ENCODE measurements at places on chromosomes 5 and 9.

DNA sequence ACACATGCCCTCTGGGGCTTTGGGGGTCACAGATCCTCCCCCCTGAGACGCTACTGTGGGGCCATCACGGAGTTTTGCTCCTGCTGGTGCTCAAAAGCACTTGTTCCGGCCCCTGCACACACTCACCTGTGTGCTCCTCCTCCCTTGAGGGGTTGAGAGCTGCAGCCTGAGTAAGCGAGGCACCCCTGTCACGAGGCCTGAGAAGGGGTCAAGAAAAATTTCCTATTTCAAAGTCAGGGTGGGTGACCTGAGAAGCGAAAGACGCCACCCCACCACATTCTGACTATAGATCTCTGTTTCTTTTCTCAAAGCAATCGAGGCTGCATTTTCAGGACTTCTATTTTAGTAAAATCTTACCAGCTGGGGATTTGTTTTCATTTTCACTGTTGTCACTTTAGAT lies 138.5 kb downstream of the DCP2 start:
- DNase-seq, result no peak

GRCh38 chr5:65704621-65705239 lies 17.2 kb downstream of the SGTB start:
- DNase-seq, result no peak

DNA sequence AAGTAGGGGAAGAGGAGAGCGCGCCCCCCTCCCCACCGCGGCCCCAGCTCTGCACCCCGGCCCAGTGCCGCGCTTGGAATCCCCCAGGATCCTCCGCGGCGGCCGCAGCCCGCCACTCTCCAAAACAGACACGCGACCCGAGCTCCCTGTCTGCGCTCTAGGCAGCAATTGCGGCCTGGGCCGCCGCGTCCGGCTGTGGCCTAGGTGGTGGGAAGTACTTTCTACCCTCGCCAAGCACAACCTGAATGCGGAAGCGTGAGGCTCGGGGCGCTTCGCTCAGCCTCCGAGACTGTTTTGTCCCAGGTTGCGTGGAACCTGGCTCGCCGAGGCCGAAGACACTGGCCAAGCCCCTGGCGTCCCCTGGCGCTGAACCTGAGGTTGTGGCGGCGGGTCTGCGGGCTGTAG lies 3.3 kb upstream of the FOXB2 start:
- DNase-seq, result no peak

- no peak for DNase-seq
Observed at GRCh38 chr9:69046723-69047122, 11.2 kb downstream of the FXN start.

GRCh38 chr5:50922942-50923767 lies 256.7 kb downstream of the PARP8 start:
- DNase-seq, result no peak

DNA sequence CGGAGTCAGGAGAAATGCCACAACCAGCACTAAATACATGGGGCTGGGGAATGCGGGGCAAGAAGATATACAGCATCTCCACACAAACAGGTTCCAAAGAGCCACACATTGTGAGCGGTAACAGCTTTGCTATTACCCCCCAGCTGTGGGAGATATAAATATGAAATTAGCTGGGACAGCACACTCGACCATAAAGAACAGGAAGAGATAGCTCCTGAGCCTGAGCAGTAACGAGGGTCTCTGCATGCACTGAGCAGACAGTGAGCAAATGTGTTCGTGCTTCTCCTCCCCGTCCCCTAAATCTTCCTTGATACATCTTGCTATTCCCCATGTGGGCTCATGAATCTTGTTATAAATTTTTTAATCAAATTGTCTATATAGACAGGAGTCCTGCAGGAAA lies 53.1 kb downstream of the ADAMTS2 start:
- DNase-seq, result no peak

DNA sequence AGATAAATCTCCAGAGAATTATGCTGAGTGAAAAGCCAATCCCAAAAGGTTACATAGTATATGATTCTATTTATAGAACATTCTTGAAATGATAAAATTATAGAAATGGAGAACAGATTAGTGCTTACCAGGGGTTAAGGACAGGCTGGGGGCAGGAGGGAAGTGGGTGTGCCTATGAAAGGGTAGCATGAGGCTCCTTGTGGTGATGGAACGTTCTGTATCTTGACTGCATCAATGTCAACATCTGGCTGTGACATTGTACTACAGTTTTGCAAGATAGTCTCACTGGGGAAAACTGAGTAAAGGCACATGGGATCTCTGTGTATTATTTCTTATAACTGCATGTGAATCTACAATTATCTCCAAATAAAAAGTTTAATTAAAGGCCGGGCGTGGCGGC lies 22.3 kb downstream of the ORM2 start:
- DNase-seq, result no peak

DNA sequence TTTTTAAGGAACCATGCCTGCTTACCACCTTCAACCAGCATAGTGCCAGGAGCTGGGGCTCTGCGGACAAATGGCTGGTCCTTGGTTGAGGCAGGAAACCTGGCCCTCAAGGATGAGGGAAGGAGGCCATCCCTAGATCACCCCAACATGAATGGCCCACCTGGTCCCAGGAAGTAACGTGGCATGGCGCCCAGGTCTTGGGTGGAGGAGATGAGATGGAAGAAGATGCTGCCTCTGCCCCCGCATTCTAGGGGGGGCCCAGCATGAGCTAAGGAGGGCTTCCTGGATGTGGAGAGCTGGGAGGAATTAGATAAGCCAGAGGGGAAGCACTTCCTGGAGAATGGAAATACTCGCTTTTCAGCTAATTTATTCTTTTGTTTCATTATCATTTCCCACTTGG lies 95.0 kb downstream of the DAB2IP start:
- DNase-seq, result no peak

GRCh38 chr5:23466401-23466912 lies 41.0 kb upstream of the PRDM9 start:
- no peak for DNase-seq

- DNase-seq, result no peak
Observed at GRCh38 chr9:94528886-94529285, 26.0 kb upstream of the PCAT7 start.

DNA sequence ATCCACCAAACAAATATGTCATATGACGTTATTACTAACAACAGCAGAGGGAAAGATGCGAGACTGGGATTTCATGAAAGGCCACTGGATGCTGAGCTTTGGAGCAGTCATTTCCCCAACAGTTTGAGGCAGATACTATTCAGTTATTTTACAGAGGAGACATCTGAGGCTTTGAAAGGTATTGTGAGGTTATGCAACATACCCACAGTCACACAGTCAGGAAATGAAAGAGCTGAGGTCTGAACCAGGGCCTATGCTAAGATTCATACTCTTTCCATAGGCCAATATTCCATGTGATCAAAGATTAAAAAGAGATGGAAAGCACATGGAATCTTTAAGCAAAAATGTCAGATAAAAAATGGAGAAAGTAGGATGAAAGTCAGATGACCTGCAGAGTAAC lies 63.0 kb downstream of the LPAR1 start:
- DNase-seq, result no peak

DNA sequence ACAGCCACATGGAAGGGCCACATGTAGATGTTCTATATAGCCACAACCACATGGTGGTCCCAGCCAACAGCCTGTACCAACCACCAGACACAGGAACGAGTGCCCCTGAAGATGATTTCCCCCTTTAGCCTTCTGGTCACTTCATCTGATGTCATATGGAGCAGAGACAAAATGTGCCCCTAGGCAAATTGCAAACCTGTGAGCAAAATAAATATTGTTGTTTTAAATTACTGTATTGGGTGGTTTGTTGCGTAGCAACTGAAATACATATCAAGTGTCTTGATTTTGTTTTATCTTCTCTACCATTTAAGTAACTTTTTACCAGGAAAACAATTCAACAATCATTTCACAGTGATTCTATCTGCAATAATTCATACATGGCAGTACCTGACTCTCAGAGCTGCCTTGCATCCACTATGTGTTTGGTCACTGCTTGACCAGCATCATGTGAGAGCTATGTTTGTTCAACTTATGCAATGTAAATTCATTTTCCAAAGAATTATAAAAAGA lies 142.5 kb upstream of the VLDLR start:
- DNase-seq, result no peak

DNA sequence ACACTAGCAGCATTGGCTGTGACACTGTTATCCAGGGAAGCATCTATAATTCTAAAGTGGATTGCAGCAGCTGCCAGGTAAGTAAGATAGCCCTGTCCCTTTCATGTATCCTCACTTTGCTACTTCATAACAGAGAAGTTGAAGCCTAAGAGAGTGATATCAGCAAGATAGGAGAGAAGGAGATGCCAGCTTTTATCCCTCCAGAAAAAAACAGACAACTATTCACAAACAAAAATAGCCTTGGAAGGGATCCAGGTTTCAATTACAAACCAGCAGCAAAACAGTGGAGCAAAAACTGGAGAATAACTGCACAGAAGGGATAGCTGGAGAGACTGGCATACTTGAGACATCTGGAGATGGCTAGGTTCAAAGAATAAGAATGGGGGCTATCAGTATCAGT lies 19.6 kb upstream of the VCAN start:
- DNase-seq, result no peak

- DNase-seq, result no peak
Observed at GRCh38 chr9:87198716-87199115, 251.4 kb upstream of the GAS1 start.

- DNase-seq, result no peak
Observed at GRCh38 chr5:143106174-143106573, 297.3 kb downstream of the NR3C1 start.

DNA sequence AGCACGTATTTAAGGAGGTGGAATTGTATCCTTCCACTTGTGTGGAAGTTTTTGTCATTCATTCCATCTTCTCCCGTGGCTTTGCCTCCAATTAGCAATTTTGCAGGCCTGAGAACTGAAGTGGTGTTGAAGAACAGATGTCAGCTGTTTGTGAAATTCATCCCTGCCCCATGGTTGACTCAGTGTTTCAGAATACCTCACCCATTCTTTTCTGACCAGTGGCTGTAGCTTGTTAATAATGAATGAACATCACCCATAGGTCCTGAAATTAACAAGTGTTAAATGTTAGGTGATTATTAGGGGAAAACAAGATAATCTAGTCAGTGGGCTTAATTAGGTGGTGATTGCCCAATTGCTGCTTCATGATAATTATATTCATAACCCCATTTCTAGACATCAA lies 11.7 kb downstream of the ZNF462 start:
- no peak for DNase-seq

DNA sequence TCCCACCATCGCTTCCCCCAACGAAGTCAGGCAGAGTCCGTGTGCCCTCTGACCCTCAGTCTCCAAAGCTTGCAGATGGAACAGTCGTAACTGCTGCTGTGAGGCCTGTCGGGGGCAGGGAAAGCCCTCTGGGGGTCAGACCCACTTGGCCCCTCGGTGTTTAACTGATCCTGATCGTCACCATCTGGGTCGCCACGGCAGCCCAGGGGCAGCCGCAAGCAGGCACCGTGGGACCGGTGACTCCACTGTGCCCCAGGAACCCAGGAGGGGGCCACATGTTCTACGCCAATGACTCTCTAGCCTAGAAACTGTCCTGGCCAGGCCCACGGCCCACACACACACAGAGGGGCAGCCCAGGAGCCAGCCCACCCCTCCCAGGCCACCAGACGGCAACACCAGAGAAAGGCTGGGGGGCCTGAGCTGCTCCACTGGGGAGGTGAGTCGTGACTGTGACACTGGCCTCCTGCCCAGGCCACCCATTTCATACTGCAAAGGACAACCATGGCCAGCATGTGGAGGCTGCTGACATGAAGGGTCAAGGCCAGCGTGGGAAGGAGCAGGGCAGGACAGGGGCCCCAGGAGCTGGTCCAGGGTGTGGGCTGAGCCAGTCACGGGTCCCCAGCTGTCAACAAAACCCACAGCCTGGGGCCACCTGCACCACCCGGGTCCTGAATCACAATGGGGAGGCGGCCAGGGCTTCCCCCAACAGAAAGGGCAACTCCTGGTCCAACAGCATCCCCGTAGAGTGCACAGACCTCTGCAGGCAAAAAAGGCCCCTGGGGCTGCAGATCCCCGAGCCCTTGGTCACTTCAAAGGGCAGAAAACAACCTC lies 20.8 kb downstream of the VAV2 start:
- DNase-seq, result no peak

DNA sequence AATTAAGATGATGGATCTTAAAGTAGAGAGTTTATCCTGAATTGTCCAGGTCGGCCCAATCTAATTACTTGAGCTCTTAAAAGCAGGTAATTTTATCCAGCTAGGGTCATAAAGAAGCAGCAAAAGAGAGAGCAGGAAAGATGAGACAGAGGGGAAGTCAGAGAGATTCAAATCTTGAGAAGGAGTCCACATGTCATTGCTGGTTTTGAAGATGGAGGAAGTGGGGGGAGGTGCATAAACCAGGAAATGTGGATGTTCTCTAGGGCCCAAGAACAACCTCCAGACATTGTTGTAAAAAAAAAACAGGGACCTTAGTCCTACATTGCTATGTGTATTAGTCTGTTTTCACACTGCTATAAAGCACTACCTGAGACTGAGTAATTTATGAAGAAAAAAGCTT lies 66.4 kb downstream of the SLCO4C1 start:
- DNase-seq, result no peak

DNA sequence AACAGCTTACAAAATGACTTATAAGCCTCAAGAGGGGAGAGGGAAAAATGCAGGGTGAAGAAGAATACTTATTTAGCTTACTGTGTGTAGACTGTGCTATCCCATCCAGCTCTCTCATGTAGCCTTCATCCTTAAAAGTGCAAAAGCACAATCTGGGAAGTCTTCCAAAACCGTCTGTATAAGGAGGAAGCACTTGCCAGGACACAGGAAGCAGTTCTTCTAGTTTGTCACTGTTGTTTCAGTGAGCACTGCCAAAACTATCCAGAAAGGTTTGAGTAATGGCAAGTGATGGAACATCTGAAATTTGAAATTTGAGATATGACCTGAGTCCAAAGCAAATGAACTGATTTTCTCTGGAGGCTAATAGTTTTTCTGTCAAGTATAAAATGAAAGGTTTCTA lies 140.8 kb upstream of the ISL1 start:
- no peak for DNase-seq

- DNase-seq, result no peak
Observed at GRCh38 chr9:126635661-126636439, 22.1 kb downstream of the LMX1B start.

DNA sequence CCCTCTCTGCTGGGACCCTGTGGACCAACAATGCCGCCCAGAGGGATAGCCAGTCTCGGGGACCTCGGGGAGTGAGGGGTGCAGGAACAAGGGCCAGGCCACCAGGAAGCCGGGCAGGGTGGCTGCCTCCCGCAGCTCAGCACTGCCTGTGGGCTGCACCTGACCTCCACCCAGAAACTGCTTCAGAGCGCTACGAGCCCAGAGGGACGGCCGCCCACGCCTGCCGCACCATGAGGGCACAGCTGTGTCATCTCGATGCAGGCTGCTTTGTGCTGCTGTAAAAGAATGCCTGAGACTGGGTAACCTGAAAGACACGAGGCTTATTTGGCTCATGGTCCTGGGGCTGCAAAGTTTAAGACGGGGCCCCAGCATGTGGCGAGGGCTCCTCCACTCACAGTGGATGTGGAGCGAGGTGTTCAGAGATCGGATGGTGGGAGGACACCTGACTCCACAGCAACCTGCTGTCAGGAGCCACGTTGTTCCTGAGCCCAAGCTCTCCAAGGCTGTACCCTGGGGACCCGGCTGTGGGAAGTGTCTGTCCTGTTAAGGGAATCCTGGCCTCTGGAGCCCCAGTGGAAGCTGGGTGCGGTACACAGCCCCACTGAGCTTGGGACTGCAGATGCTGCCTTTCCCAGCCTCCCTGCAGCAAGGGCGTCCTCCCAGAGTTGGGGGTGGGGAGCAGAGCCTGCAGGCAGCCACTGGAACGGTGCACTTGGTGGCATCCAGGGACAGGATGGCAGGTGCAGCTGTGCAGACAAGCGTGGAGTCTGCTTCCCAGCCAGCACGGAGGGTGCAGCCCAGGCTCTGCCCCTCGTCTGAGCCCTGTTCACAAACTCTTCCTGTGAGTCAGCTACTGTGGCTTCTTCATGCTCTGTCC lies 11.8 kb upstream of the ZDHHC11 start:
- DNase-seq, result no peak

GRCh38 chr5:39201160-39201780 lies 18.1 kb downstream of the FYB1 start:
- no peak for DNase-seq
